ENCODE measurements at places on chromosomes 3 and 15.

GRCh38 chr3:15703346-15703745, 94.4 kb downstream of the ANKRD28 start:
- no peak for DNase-seq

- DNase-seq = no peak
These were observed 84.7 kb downstream of the SCN11A start for GRCh38 chr3:38966811-38967692.

DNA sequence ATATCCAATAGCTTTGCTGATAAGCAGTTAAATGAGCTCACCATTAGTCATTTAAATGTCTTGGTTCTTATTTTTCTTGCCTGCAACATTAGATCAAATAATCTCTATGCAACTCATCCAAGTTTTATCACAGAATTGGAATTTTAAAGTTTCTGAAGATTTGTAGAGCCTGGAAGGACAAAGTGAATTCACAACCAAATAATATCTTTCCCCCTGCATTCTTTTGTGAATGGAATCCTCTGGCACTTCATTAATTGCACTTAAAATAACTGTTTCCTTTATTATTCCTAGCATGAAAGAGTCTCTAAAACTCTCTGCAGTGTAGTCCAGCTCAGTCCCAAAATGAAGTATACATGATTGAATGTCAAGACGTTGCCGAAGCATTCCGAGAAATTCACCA, 345.6 kb upstream of the TGFBR2 start:
- DNase-seq = no peak

- no peak for DNase-seq
These were observed 39.6 kb downstream of the ALCAM start for GRCh38 chr3:105406268-105406667.

DNA sequence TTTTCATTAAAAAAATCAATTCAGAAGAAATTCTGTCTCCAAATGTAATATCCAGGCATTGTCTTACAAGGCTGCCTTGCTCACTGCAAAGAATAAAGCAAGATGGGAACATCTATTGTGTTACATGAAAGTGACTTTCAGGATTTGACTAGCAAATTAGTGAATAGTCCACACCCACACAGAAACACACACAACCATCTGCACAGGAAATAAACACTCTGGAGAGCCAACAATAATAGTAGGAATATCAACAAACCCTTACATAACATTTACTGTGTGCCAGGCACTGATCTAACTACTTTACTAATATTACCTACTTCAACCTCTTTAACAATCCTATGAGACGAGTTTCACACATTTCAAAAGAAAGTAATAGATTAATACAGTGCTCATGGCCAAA, 28.9 kb upstream of the ZNF385D start:
- no peak for DNase-seq

GRCh38 chr3:109640146-109640652, 302.9 kb upstream of the DPPA4 start:
- DNase-seq = no peak

GRCh38 chr15:47415539-47415971, 301.8 kb upstream of the SEMA6D start:
- no peak for DNase-seq

DNA sequence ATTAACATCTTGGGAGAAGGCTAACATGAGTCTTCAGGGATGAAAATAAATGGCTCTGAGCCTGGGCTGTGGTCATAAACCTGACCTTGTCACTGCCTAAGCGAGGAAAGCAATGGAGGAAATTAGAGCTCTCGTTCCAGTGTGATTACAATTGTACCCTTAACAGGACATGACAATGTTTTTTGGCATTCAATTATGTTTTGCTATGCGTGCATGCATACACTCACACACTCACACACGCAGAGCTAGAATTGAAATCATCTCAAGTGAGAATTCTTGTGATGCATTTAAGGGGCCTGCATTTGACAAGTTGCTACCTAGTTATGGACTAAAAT, 24.1 kb downstream of the ZNF80 start:
- no peak for DNase-seq

DNA sequence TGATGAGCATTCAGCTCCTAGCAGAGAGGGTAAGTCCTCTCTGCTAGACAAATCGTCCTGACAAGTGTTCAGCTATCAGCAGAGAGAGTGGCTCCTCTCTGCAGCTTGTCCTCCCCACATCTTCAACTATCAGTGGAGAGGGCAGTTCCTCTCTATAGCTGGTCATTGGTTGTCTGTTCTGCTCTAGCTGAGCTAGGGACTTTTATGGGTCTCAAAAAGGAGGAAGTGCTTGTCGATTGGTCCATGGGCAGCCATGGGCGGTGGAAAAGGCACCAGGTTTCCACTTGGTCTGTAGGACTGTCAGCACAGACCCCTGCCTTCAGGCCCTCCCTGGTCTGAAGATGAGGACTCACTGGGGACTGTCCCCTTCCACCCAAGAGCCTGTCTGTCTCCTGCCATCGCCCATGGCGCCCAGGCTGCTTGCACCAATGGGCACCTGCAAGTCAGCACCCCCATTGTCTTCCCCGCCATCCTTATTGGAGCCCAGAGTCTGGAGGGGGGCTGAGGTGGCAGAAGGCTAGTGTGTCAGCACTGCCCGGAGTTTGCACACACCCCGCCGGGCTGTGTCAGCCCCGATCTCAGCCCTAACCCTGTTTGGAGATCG, 264.7 kb downstream of the ZBBX start:
- DNase-seq = no peak

DNA sequence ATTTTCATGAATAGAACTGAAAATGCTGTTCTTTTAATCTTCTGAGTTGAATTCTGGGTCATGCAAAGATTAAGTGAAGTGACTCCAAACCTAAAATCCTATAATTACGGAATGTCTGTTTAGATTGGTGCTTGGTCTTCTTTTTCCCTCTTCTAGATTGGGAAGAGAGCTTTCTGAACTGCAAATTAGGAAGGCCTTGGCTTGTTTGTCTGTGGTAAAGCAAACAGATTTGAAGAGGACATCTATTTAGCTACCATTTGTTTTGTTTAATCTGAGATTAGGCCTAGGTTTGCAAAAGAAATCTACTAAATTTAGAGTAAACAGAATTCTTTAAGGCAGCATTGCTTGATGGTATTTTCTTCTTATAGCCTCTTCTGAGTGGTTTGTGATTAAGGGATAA, 23.5 kb downstream of the PAQR9 start:
- no peak for DNase-seq

DNA sequence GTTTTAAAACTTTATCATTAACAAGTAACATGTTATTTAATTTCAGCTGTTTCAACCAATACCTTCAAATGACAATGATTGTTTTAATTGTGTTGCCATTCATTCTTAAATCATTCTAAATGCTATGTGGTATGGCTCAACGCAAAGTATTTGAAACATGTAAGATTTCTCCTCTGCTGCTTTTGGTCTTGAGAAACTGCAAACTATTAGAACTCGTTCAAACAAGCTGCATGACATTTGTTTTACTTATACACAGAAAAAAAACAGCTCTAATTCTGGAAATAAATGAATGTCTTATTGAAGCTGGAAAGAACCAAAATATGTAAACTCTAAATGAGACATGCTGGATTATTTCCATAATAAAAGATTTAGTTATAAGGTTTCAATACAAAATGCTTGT, 29.3 kb downstream of the FBN1 start:
- DNase-seq = no peak
